ENCODE measurements at places on chromosomes 2 and 18. TPM values are rescaled to one million over a fixed set of nuclear protein-coding genes. Genes with fewer than 3 reads are reported as not detected.

DNA sequence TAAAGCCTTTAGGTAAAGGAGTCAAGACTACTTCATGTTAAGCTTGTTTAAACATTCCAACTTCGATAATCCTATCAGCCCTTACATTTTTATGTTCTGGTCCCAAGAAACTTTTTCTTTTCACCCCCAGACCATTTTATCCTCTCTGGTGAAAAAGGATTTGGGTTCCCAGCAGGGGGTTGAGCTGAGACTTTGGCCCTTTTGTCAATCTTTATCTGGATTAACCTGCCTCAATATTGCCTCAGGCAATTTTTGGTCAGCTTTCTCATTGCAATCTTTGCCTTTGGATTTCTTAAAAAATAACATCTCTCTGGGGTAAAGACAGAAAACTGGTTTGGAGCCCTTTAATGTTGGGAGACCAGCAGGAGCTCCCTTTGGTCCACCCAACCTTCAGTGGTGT, 33.9 kb upstream of the CSRNP3 start:
- no peak for DNase-seq
- H3K4me1 ChIP-seq = no peaks in the 10 kb centered on the region
- H3K36me3 ChIP-seq = no peaks in the 10 kb centered on the region

GRCh38 chr2:41724465-41724864, 323.4 kb upstream of the PKDCC start:
- H3K4me1 ChIP-seq = peaks cover 56% of the 10 kb centered on the region
- no peak overlapping the region for H3K27ac ChIP-seq
- no peaks in the 10 kb centered on the region for H3K27me3 ChIP-seq
- H3K4me3 ChIP-seq = no peak overlapping the region
- no peaks in the 10 kb centered on the region for H3K36me3 ChIP-seq

DNA sequence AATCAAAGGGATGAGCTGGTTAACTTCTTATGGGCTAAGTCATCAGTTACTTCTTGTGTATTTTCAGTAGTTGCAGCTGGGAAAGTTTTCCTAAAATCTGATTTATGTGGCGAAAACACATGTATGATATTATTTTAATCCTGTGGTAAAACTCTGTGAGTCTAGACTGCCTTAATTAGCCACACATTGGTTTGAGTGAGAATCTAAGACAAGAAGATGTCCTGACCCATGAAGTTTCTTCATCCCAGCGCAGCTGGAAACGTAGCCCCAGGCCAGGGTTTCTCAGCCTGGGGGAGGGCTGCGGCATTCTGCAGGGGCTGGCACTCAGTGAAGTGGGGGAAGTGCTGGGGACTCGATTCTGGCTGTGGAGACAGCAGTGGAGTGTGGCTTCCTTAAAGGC, 44.7 kb upstream of the INHBB start:
- H3K27me3 ChIP-seq = peaks cover 4% of the 10 kb centered on the region
- no peak overlapping the region for H3K4me3 ChIP-seq
- DNase-seq = no peak
- H3K27ac ChIP-seq = no peak overlapping the region
- peaks cover 33% of the 10 kb centered on the region for H3K4me1 ChIP-seq

DNA sequence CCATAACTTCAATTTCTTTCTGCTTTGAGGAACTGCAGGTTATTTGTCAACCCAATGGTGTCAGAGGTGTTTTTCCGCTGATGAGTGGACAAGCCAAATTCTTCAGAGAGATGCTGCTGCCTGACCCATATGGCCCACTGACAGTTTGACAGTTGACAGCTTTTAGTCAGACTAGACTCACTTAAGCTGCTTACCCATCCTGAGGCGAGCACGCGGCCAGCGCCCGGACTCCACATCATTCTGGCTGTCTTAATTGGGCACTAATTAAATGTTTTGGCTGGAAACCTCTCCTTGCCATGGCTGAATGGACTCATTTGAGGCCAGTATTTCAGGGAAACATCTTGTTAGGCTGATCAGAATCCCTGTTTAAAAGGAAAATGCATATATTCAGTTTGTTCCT, 316.1 kb upstream of the FANCL start:
- no peak for DNase-seq
- no peaks in the 10 kb centered on the region for H3K36me3 ChIP-seq
- no peak overlapping the region for H3K4me3 ChIP-seq
- no peak overlapping the region for H3K27ac ChIP-seq

DNA sequence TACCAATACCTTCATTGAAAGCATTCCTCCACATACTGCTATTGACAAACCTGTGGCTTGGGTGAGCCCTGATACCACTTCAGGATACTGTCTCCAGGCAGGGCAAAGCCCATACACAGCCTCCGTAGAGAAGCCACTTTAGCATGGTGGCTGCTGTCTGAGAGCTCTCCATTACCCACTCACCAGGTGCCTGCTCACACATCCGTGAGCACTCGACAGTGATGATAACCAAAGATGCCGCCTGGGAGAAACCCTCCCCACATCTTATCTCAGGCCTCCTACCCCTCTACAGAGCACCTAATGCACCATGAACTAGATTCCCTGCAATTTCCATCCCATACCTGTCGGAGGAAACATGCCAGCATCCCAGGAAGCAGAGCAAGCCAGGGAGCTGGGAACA, 57.6 kb upstream of the KLHL29 start:
- no peak overlapping the region for H3K27ac ChIP-seq
- H3K36me3 ChIP-seq = no peaks in the 10 kb centered on the region
- no peak overlapping the region for H3K4me3 ChIP-seq

GRCh38 chr18:75070625-75071483, 138.1 kb downstream of the PTGR3 start:
- peak overlapping the region; percentile 81 for H3K4me3 ChIP-seq
- DNase-seq = peak; percentile 77
- peaks cover 22% of the 10 kb centered on the region for H3K4me1 ChIP-seq
- no peaks in the 10 kb centered on the region for H3K36me3 ChIP-seq
- H3K27ac ChIP-seq = peak overlapping the region; percentile 96
- no peaks in the 10 kb centered on the region for H3K27me3 ChIP-seq

GRCh38 chr2:114550895-114551793, 108.7 kb downstream of the DPP10 start:
- H3K4me1 ChIP-seq = no peaks in the 10 kb centered on the region
- peaks cover 2% of the 10 kb centered on the region for H3K27me3 ChIP-seq
- H3K27ac ChIP-seq = no peak overlapping the region
- DNase-seq = peak; percentile 48
- H3K36me3 ChIP-seq = no peaks in the 10 kb centered on the region

DNA sequence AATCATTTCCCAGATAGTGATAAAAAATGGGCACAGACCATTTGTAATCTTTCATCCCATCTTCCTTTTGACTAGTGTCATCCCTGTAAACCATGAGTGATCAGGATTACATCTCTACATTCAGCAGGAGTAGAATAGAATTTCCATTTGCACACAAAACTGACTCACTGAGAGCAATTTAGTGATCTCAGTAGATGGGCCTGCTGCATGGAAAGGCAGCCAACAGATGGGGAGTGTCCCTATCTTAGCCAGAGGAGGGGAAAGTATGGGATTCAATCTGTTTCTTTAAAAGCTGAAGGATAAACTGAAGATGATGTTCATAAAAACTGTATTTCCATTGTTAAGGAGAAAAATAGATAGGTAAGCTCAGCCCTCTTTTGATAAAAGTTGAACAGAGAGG, 441.7 kb downstream of the ZNF521 start:
- no peak overlapping the region for H3K27ac ChIP-seq
- H3K36me3 ChIP-seq = no peaks in the 10 kb centered on the region
- no peaks in the 10 kb centered on the region for H3K27me3 ChIP-seq
- H3K4me1 ChIP-seq = no peaks in the 10 kb centered on the region
- DNase-seq = no peak

DNA sequence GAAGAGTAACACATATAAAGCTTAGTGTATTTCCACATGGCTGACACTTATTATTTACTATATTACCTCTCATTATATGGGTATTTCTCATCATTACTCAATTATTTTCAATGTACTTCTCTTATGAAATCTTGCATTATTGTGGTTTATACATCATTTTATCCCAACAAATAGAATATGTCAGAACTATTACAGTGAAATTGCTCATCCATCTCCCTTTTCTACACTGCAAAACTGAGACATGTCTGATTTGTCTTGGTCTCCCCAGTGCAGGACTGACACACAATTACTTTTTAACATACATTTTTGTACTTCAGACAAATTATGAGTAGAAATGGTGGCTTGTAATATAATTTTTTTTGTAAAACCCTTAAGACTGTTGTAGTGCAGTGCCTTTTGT, 600.9 kb downstream of the PLCL1 start:
- H3K4me1 ChIP-seq = no peaks in the 10 kb centered on the region
- no peak for DNase-seq
- no peak overlapping the region for H3K27ac ChIP-seq

DNA sequence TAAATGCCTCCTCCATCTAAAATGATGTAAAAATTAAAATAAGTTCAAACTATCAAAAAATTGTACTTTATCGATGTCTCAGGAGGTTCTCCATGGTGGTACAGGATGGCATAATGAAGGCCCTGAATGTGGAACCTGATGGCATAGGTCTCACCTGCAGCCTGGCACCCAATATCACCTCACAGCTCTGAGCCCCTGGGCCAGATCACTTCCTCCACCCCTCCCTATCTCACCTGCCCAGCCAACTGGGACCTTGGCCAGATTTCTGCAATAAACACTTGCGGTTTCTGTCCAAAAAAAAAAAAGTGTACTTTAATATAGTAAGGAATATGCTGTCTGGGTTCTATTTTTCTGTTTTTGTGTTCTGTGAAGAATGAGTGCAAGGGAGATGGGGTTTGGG, 6.7 kb upstream of the RBM45 start:
- H3K27me3 ChIP-seq = no peaks in the 10 kb centered on the region
- H3K4me1 ChIP-seq = no peaks in the 10 kb centered on the region
- no peaks in the 10 kb centered on the region for H3K36me3 ChIP-seq
- no peak overlapping the region for H3K27ac ChIP-seq

Gene C2orf66
- not detected for total RNA-seq

Gene ZSWIM2
- total RNA-seq = not detected

Gene GRB14
- not detected for total RNA-seq

Gene CHST9
- not detected for total RNA-seq

Gene L3MBTL4
- not detected for total RNA-seq
